ENCODE measurements at places on chromosomes 4 and X. TPM values are rescaled to one million over a fixed set of nuclear protein-coding genes. Genes with fewer than 3 reads are reported as not detected.

The IRS4 gene
- total RNA-seq: not detected

The MAGEB17 gene
- not detected for total RNA-seq

The EDNRA gene
- 3.6 TPM for total RNA-seq

The SYP gene
- 1.00 TPM for total RNA-seq

The SLIT2 gene
- 11.6 TPM for total RNA-seq

The AMBN gene
- total RNA-seq: not detected

The ARAP2 gene
- total RNA-seq: 13.5 TPM

The PAGE1 gene
- total RNA-seq: not detected

The GAGE12J gene
- total RNA-seq: not detected

The PIN4 gene
- total RNA-seq: 6.8 TPM

The ARHGAP36 gene
- total RNA-seq: not detected

The PROM1 gene
- 0.35 TPM for total RNA-seq

The IL2RG gene
- 5.8 TPM for total RNA-seq

The ETNPPL gene
- not detected for total RNA-seq

The TECRL gene
- not detected for total RNA-seq

The LIMCH1 gene
- 113 TPM for total RNA-seq

The LUZP4 gene
- not detected for total RNA-seq

The HSFX3 gene
- total RNA-seq: not detected

The DGAT2L6 gene
- total RNA-seq: not detected

The UGT2B7 gene
- not detected for total RNA-seq

The MGARP gene
- total RNA-seq: 0.39 TPM

The SUPT20HL2 gene
- total RNA-seq: not detected

All from mesenteric fat pad (tissue), 1 donor.